Activated CD8-positive, alpha-beta memory T cell treated with anti-CD3 and anti-CD28 coated beads, Interleukin-2, amount 10 ng/mL, durations not matched to agents 7 days and 5 days (primary cell): ENCODE measurements at places on chromosomes 12 and 14. TPM values are rescaled to one million over a fixed set of nuclear protein-coding genes. Genes with fewer than 3 reads are reported as not detected.
A peak's percentile ranks its signal among the peaks of the same experiment; 100 is the strongest.

Gene HCAR1
- 0.06 TPM for total RNA-seq

Gene CCDC38
- 0.50 TPM for total RNA-seq

Gene TESPA1
- total RNA-seq = 74.6 TPM

Gene GPR84
- total RNA-seq = 0.32 TPM

Gene KRT71
- not detected for total RNA-seq

Gene BCL11B
- 53.0 TPM for total RNA-seq

DNA sequence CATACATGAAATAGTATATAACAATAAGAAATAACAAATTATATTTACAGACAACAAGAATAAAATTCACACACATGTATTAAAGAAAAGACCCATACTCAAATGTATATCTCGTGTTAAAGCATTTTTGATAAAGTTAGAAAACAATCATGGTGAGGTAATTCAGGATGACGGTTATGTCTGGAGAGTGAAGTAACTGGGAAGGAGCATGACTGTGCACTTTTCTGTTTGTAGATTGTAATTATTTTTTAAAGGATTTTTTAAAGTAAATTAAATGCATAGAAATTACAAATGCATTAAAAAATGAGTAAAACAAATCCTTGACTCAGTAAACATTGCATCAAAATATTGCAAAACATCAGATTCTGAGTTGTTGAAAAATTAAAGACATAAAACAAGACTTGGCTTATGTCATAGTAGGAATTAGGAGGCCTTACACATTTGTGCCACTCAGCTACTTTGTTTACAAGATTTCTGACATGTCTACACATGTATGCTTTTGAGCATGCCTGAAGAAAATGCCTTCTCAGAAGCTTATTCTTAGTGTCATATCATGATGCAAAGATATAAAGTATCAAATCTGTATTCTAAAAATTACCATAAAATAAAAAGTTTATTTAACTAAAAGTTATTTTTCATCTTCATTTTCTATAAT, 1325.1 kb downstream of the SLC16A7 start:
- no peak overlapping the region for H3K4me3 ChIP-seq
- H3K27me3 ChIP-seq = no peaks in the 10 kb centered on the region
- H3K36me3 ChIP-seq = no peaks in the 10 kb centered on the region
- no peak overlapping the region for H3K27ac ChIP-seq

DNA sequence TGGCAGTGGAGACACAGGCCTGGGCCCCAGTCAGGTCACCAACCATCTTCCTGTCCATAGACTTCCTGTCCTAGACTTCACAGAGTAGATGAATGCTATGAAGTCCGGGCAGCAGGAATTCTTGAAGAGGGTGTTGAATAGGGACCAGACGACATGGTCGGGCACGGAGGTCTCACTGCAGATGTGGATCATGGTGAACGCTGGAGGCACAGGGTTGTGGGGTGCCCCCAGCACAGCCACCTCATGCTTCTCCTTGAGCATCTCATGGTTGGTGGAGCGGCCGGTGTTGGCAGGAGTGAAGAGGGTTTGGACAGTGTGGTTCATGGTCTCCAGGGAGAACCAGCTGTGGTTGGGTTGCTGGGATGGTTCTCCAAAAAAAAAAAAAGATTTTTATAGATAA, 55.8 kb upstream of the AMIGO2 start:
- no peak overlapping the region for H3K4me3 ChIP-seq
- H3K36me3 ChIP-seq = peaks cover 20% of the 10 kb centered on the region
- DNase-seq = no peak
- no peak overlapping the region for H3K27ac ChIP-seq
- no peaks in the 10 kb centered on the region for H3K4me1 ChIP-seq

DNA sequence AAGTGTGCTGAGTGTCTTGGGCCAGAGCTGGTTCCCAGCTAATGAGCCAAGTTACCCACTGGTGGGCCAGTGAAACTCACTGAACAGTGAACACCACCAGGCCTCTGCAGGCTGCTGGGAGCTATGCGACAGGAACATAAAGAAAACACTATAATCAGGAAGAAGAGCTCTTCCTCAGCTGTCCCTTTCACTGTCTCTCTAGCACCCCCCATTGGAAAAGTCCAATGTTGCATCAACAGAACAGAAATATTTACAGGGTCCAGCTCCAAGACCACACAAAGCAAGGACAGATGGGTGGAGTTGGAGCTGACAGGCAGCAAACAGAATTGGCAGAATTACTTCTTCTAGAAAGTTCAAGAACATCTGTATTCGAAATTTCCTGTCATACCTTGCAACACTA, 903.6 kb upstream of the TMEM132C start:
- no peaks in the 10 kb centered on the region for H3K36me3 ChIP-seq
- H3K27ac ChIP-seq = no peak overlapping the region
- H3K4me3 ChIP-seq = no peak overlapping the region
- H3K27me3 ChIP-seq = no peaks in the 10 kb centered on the region

DNA sequence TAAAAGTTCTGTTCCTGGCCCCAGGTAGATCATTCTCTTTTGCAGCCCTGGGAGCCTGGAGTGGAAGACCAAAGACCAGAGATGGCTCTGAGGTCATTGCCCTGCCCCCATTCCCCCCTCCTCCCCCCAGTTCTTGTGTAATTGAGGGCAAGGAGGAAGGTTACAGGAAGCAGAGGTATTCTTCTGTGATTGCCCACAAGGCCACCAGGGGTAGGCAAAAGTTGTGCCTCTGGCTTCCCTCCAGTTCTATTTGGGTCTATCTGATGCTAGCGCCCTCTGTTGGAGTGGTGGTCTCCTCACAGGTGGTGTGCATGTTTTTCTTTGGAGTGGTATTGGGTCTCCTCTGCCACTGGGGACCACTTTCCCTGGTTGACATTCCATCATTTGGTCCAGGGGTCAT, 41.2 kb upstream of the CRY1 start:
- H3K27me3 ChIP-seq = peaks cover 5% of the 10 kb centered on the region
- H3K4me3 ChIP-seq = no peak overlapping the region

DNA sequence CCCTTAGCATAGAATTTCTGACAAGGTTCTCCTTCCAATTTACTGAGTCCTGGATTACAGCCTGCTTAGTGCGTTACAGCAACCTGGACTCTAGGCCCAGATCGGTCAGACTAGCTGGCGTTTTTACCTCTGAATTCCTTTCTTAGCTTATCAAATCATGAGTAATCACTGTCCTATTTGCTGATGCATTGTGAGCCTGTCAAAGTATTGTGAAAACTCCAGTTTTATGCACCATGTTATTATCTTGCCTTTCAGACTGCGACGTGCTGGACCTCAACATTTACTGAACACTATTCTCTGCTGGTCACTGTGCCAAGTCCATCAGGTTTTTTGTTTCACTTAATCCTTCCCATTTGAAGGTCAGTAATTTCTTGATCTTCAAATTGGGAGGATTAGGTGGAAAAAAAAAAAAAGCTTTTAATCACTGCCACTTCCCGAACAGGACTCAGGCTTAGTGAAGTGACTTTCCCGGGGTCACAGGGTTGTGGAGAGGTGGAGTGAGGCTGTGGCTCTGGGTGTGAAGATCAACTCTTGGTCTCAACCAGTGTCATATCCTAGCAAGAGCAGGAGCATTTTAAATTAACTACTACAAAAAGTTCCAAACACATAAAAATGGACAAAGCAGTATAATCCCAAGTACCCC, 31.2 kb downstream of the FBXO21 start:
- peaks cover 42% of the 10 kb centered on the region for H3K36me3 ChIP-seq
- H3K27me3 ChIP-seq = no peaks in the 10 kb centered on the region
- H3K4me3 ChIP-seq = no peak overlapping the region

GRCh38 chr12:81465191-81465590, 294.0 kb downstream of the PPFIA2 start:
- H3K27me3 ChIP-seq = no peaks in the 10 kb centered on the region
- no peak overlapping the region for H3K27ac ChIP-seq
- H3K4me3 ChIP-seq = no peak overlapping the region
- DNase-seq = no peak

DNA sequence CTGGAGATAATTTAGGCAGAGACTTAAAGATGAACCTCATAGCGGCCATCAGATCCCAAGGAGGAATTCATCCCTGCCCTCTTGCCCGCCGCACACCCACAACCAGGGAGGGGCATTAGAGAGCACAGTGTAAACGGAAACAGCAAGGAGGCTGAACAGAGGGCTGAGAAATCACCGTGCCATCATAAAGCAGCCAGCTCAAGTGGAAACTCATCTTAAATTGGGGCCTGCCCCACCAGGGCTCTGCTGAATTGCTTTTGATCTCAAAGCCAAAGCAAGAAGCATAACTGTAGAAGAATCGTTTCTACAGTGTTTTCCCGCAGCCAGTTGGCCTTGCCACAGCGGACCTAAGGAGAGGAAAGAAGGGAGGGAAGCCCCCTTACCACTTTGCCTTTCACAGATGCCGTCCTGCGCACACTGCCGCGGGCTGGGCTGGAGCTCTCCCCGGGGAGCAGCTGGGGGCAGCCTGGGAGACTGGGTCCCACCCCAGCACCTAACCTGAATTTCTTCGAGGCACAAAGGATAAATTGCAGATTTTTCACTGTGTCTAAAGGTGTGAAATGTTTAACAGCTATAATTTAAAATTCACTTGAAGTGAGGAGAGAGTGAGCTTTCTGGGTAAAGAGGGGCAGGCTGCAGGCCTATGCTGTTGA, 51.8 kb upstream of the MMP17 start:
- no peak for DNase-seq
- no peak overlapping the region for H3K27ac ChIP-seq
- H3K36me3 ChIP-seq = peaks cover 35% of the 10 kb centered on the region

GRCh38 chr12:110337912-110338710, 57.1 kb downstream of the ATP2A2 start:
- no peak overlapping the region for H3K4me3 ChIP-seq
- no peak overlapping the region for H3K27ac ChIP-seq
- peaks cover 68% of the 10 kb centered on the region for H3K36me3 ChIP-seq
- DNase-seq = no peak
- H3K4me1 ChIP-seq = no peaks in the 10 kb centered on the region
- H3K27me3 ChIP-seq = no peaks in the 10 kb centered on the region

GRCh38 chr12:50355365-50355764, 41.0 kb downstream of the FAM186A start:
- no peaks in the 10 kb centered on the region for H3K36me3 ChIP-seq
- DNase-seq = no peak
- no peaks in the 10 kb centered on the region for H3K4me1 ChIP-seq
- peaks cover 7% of the 10 kb centered on the region for H3K27me3 ChIP-seq
- H3K4me3 ChIP-seq = no peak overlapping the region

DNA sequence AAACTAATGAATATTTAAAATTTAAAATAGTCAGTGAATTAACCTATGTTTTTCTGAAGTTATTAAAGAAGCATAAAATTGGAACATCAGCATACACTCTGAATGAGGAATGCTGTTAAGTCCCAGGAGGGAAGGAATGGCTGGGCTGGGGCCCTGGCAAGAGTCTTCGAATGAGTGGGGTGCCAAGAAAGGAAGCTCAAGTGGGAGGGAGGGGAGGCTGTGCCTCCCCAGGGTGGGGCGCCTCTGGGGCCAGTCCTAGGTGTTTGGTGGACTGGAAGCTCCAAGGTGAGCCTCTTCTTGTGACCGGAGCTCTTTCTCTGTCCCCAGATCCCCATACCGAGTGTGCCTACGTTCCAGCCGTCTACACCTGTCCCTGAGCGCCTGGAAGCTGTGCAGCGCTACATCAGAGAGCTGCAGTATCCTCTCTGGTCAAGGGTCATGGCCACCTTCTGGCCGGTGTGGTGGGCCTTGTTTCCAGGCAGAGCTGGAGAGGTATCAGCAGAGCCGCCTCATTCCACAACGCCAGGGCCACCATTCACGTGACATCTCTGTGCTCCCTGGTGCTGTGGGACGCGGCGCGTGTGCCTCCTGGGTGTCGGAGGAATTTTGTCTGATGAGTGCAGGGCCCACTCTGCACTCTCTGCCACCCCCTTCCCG, 8.5 kb downstream of the VASH1 start:
- no peak overlapping the region for H3K27ac ChIP-seq
- peak; percentile 27 for DNase-seq
- H3K4me1 ChIP-seq = peaks cover 26% of the 10 kb centered on the region
- H3K4me3 ChIP-seq = no peak overlapping the region
